Stimulated activated CD4-positive, alpha-beta T cell treated with anti-CD3 and anti-CD28 coated beads, Interleukin-15, amount 100 ng/mL, for 1 hour (primary cell): ENCODE measurements at places on chromosomes 16 and 17.

GRCh38 chr17:14304222-14304772 lies 3.4 kb downstream of the HS3ST3B1 start:
- no peak for DNase-seq

DNA sequence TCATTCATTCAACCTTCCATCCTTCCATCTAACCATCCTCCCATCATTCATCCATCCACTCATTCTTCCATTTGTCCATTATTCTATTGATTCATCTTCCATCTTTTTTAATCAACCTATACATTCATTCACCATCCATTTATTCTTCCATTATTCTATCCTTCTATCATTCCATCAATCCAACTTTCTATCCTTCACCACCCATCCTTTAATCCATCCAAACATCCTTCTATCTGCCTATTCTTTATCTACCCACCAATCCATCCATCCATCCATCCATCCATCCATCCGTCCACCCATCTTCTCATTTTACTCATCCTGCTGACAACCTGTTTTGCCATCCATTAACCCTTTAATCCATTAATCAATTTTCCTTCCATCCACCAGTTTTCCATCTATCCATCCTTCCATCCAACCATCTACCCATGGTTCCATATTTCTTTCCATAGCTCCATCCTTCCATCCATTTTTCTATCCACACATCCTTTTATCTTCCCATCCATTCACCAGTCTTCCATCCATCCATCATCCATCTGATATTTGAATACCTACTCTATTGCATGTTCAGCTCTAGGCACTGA lies 21.8 kb upstream of the WFDC1 start:
- DNase-seq: no peak

DNA sequence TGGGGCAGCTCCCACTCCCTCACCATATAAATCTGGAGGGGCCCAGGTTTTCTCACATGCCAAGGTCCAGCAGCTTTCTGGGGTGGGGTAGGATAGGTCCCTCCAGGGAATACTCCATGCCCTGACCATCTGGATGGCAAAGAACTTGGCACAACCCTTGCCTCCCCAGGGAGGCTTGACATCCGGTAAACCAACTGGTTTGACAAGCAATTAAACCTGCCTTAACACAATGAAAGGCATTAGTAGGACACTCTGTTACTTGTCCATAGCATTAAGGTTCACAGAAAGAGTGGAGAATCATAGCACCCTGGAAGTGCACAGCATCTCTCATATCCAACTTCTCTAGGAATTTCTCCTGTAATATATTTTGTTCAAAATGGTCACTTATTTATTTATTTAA lies 63.9 kb upstream of the MAF start:
- DNase-seq: no peak

GRCh38 chr17:6473128-6473767 lies 29.0 kb downstream of the PIMREG start:
- DNase-seq: peak; percentile 51

DNA sequence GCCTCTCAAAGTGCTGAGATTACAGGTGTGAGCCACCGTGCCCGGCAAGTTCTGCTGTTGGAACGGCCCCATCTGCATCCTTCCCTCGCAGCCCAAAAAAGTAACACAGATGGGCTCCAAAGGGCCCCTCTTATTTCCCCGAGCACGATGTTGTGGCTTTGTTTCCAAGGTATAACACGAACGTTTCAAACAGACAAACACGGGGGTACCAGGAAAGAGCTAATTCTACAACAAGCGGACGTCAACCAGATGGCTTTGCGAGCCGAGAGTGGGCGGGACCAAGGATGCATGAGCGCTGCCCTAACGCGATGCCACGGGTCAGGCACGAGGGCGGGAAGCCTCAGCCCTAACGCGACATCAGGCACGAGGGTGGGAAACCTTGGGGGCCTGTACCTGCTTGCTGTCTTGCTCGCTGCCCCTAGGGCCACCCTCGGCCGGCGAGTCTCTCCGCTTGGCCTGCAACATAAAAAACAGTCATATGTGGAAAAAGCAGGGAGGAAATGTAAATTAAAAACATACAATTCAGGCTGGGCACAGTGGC lies 24.2 kb downstream of the UNKL start:
- DNase-seq: no peak

DNA sequence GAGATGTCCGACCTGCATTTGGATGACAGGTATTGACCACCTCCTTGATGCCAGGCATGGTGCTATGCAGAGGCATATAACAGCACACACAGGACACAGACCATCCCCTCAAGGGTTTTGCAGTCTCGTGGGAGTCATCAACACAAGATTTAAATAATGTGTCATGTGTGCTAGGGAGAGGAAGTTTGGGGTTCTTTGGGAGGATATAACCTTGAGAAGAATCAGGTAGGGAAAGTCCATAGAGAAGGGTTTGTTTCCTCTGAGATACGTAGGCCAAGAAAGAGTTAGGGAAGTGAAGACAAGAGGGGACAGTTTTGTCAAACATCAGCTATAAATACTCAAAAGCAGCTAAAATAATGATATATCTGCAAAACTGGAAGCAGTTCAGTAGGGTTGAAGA lies 215.9 kb upstream of the RBFOX1 start:
- DNase-seq: no peak

- no peak for DNase-seq
These were observed 69.3 kb upstream of the TOB1 start for GRCh38 chr17:50935221-50935995.

DNA sequence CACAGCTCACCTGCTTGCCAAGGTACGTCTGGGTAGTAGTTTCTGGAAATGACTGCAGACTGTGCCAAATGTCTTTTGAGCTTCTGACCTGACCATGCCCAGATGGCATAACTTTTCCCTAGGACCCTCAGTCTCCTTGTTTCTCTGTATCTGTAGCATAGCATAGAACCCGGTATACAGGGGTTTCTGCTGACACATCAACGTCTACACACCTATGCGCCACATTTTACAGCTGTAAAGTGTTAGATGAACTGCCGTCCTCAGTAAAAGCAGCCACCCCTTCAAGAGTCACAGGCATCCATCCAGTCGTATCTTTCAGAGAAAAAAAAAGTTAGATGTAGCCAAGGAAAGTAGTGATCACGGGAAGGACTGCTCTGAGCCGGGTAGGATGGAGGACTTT lies 17.4 kb downstream of the KCTD2 start:
- DNase-seq: no peak

- no peak for DNase-seq
These were observed 29.2 kb downstream of the CLUH start for GRCh38 chr17:2682176-2682938.

GRCh38 chr17:17531156-17531555 lies 35.0 kb upstream of the RASD1 start:
- DNase-seq: no peak

DNA sequence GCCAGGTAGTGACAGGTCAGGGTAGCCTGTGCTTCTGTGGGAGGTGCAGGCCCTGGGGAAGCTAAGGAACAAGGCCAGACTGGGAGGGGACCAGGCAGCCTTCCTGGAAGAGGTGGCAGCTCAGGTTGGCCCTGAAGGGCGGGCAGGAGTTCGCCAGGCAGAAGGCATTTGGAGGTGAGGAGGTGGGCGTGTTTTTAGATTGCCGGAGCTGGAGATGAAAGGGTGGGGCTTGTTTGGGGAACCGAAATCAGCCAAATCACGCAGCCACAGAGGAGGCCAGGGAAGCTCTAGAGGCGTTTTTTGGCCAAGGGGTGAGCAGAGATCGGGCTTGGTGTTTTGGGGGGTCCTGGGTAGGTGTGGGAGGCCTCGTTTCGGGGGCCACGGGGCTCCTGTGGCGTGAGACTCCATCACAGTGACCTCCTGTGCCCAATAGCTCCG lies 7.6 kb downstream of the ADCY7 start:
- no peak for DNase-seq

DNA sequence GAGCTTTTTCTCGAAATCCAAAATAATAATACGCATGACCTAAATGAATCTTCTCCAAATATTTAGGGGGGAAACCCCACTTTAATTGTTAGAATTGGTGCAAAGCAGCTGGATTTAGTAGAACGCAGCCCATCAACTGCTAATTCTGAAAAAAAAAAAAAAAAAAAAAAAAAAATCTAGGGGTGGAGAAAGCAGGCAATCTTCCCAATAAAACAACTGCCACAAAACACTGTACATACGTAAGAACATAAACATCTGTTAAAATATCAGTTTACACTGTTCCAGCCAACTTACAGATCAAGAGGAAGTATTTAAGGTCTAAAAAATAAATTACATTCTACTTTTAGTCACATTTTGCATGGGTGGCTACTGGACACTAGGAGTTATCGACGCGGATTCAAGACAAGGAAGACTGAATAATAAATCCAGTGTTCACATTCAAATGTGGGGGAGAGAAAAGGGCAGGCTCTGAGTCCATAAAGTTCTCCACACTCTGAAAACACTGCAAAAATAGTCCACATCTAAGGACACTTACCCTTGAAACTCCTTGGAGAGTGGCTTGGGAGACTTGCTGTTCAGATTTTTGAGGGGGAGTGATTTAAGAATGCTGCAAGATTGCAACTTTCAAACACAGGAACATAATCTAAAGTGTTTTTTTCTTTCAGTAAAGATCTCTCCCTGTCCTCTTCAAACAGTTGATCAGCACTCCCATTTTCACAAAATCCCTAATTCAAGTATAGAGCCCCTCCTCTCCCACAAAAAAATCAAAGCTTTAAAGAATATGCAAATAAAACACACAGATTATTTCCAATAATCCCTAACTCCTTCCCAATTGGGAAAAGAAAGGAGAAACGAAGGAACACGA lies 1.3 kb downstream of the APPBP2 start:
- no peak for DNase-seq

- DNase-seq: no peak
These were observed 186.0 kb downstream of the TANC2 start for GRCh38 chr17:63151941-63152523.

- peak; percentile 16 for DNase-seq
These were observed 656 bp upstream of the GEMIN4 start for GRCh38 chr17:752620-753219.
